Activated CD4-positive, alpha-beta T cell treated with anti-CD3 and anti-CD28 coated beads, Interleukin-10, Interleukin-2, amounts not matched to agents 100 ng/mL and 50 ng/mL, durations not matched to agents 16 hours and 8 hours (primary cell): ENCODE measurements at places on chromosomes 1 and 21.

DNA sequence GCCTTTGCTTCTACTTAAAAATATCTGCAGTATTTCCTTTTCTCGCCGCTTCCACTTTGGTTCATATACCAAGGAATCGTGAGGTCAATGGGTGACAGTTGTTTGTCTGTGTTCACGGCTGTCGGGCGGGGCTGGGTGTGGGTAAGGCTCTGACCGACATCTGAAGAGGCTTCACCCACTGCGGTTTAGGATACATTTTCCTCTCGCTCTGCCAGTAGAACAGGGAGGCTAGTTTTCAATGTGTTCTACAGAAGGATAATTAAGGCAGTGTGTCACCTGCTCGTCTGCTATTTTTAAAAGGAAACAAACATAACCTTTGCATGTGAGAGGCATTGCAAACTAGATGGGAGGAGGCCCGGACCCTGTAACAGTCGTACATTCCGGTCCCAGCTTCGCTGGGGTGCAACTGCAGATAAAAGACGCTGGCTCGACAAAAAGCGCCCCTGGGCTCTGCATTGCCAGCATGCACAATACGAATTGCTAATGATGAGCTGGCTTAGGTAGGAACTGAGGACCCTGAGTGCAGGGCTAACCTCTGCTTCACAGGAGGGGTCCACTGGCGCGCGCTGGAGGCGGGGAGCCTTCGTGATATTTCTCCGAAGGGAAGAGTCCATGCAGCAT lies 8.5 kb upstream of the ERG start:
- DNase-seq = peak; percentile 20

- no peak for DNase-seq
Observed at GRCh38 chr1:204756811-204757210, 71.3 kb upstream of the LRRN2 start.

DNA sequence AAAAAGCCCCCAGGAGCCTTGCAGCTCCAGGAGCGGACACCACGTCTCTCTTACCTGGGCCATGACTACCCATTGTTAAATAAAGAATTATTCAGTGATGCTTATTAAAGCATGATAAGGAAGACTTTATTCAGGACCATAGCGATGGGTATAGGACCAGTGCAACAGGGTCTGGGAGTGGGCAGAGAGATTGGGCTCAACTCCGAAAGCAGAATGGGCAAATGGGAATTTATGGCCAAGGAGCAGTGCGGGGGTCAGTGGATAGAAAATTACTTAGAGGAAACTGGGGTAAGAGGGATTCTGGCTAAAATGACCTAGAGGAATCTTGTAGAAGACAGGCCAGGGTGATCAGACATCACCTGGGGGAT lies 580 bp upstream of the ATP5PO start:
- DNase-seq = no peak

DNA sequence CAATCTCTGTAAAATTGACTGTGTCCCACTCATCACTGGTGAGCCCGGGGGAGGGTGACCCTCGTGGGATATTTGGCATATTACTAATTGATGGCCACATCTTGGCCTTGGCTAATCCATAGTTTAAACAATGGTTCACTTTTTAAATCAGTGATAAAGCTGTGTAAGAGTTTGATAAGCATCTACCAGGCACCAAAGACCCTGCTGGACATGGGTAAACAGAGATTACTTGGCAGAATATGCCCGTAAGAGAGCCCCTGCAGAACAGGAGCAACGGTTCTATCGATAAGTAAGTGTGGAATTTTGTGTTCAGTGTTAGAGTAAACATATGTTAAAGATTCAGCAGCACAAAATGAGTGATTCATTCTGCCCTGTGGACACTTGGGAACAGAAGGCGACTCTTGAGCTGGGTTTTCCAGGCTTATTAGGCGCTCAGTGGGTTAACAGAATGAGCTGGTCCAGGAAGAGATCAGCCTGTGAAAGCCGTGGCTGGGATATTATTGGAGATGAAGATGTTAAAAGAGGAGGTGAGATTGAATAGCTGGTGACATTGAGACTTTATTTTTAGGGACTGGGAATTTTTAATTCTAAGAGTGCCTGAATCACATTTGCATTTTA lies 55.9 kb downstream of the CNST start:
- DNase-seq = no peak

GRCh38 chr1:15214527-15214926 lies 32.5 kb upstream of the FHAD1 start:
- no peak for DNase-seq

GRCh38 chr1:88873737-88874349 lies 17.5 kb downstream of the GTF2B start:
- DNase-seq = no peak

GRCh38 chr1:5906966-5907365 lies 85.3 kb downstream of the NPHP4 start:
- no peak for DNase-seq

DNA sequence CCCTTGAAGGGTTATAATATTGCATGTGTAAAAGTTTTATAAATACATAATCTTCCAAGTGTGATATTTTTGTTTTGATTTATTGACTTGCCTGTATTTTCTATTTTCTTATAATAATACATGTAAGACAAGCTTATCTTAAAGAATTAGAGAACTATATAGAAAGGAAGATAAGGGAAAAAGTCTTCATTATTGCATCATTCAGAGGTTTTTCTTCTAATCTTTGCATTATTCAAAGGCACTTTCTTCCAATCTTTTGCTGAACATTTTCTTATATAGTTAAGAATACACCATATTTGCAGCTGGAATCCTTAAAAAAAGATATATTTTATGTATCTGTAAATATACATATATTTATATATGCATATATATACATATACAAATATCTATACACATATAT lies 33.4 kb downstream of the PRRX1 start:
- DNase-seq = no peak

DNA sequence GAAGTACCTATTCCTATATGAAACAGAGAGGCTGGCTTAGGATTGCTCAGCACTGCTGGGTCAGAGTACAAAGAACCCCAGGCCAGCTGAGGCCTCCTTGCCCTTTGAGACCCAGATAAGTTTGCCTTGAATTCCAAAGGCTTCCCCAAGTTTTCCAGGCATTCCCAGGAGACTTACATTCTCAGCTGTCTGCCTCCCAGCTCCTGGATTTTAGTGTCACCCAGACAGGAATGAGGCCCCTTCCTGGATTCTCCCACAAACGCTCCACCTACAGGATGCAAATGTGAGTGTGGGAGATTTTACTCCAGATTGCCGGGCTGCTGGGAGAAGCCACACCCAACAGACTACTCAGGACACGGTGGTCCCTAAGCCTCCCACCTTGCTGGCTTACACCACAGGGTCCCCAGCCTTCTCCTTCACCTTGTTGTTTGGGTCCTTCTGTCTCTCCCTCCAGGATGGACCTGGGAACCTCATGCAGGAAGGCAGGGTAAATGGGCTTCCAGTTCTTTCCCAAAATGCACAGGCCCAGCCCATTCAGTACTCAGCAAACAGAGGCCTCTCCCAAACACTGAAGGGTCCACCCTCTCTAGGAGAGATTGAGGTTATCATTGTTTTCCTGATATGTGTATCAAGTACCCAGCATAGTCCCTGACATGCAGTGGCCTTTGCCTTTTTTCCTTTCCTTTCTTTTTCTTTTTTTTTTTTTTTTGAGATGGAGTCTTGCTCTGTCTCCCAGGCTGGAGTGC lies 10.6 kb downstream of the RHBG start:
- no peak for DNase-seq

- DNase-seq = peak; percentile 45
Observed at GRCh38 chr1:25556791-25557476, 13.5 kb downstream of the LDLRAP1 start.

DNA sequence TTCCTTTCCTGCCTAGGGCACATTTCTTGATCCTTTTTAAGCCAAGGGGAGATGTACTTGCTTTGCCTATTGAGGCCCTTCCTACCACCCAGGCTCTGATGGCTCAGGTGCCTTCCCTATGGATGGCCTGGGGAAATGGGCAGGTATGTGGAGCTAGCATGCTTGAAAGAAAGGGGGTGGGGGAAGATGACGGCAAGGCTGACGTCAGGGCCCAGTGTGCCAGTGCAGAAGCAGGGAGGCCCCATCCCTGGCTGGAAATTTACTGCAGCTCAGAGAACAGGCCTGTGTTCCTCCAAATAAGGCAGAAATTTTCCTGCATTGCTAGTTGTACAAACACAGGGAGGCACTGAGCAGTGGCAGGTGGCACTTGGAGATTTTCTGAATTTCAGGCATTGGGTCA lies 453.2 kb upstream of the VAMP3 start:
- no peak for DNase-seq

GRCh38 chr1:200166411-200166810 lies 138.9 kb downstream of the NR5A2 start:
- DNase-seq = no peak

DNA sequence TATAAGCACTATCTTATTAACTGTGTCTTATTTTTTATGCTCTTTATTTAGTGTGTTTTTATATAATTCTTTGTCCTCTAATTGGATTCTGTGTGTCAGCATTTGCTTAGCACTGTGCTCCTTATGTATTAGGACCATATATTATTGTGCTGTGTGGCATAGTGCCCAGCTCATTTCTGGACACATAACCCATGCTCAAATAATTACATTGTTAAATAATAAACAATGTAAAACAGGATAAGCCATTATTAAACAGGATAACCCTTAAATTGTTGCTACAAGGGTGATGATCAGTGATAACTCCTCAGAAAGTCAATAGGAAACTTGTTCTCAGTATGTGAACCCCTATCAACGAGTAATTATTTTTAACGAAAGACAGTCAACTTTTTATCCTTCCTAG lies 150.4 kb downstream of the ADGRL4 start:
- DNase-seq = no peak
